ENCODE measurements at places on chromosomes 16 and 17.

GRCh38 chr17:57226793-57227192 is 29.5 kb upstream of the MSI2 start:
- DNase-seq = no peak

GRCh38 chr16:53518550-53519416 is 15.8 kb upstream of the AKTIP start:
- peak; percentile 31 for DNase-seq

- DNase-seq = no peak
These were observed 25.2 kb upstream of the GPRC5B start for GRCh38 chr16:19909750-19910322.

GRCh38 chr16:27481282-27481934 is 68.3 kb downstream of the GTF3C1 start:
- no peak for DNase-seq

GRCh38 chr17:35486920-35487732 is 38.6 kb upstream of the SLFN13 start:
- no peak for DNase-seq

DNA sequence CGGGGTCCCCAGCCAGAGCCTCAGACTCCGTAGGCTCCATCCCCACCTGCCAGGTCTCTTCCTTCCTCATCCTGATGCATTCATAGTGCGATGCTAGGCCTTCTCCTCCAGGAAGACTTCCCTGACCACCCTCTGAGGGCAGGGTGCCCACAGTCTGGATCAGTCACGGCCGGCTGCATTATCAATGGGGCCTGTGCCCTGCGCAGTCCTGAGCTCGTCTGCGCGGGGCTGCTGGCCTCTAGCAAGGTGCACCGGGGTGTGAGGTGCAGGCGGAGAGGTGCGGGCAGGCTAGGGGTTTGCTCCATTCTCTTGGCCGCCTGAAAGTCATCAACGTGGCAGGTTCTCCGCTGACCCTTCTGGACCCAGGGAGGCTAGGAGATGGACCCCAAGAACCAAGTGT is 56.9 kb upstream of the ACSF3 start:
- no peak for DNase-seq

DNA sequence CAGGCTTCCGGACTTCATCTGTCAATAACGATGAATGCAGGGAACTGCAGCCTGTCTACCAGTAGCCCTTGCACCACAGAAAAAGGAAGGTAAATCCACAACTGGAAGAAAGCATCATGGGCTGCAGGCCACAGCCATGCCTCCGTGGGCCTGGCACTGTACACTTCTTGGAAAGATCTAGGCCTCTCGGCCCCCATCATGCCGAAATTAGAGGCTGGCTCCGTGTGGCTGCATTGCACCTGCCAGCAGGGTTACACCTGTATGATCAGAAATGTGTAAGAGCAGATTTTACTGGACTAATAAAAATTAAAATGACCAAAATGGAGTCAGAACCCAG is 52.2 kb downstream of the SDK2 start:
- no peak for DNase-seq

DNA sequence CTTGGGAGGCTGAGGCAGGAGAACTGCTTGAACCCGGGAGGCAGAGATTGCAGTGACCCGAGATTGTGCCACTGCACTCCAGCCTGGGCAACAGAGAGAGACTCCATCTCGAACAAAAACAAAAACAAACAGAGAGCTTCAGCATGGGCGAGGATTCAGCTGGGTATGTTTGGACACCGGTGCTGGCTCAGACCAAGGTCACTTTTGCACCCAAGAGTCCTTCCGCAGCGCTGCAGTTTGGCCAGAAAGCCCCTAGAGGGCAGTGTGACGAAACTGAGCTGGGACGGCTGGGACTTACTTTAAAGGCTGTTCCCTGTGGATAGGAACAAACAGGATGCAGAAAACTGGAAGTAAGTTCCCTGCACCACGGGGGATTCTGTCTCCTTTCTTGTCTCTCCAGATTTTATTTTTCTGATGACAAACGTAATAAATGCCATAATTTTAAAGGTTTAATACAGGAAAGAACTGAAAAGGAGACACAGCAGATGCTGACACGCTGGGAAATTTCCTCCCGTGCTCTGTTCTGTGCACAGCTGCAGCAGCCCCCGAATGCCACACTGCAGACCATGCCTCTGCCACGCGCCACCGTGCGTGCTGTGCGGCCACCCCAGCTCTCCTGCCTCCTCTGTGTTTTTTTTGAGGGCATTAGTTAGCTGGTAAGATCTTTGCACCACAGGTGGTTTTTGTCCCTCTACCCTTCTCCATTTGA is 25.2 kb upstream of the USP36 start:
- DNase-seq = no peak
